ENCODE measurements at places on chromosomes 12 and 14. TPM values are rescaled to one million over a fixed set of nuclear protein-coding genes. Genes with fewer than 3 reads are reported as not detected.

The SOAT2 gene
- total RNA-seq = 0.18 TPM

The ANKRD9 gene
- 3.9 TPM for total RNA-seq

The OR4E2 gene
- not detected for total RNA-seq

The VRTN gene
- not detected for total RNA-seq

The NUBPL gene
- total RNA-seq = 11.5 TPM

The CBX5 gene
- 66.9 TPM for total RNA-seq

The TEDC1 gene
- total RNA-seq = 4.2 TPM

The OLR1 gene
- total RNA-seq = 3.2 TPM

The ADAMTS20 gene
- total RNA-seq = not detected

The DCP1B gene
- total RNA-seq = 13.3 TPM

The AQP2 gene
- not detected for total RNA-seq

The PITPNM2 gene
- total RNA-seq = 1.6 TPM

The GPRC5A gene
- total RNA-seq = 49.7 TPM

The FLRT2 gene
- 11.1 TPM for total RNA-seq

The ESPL1 gene
- total RNA-seq = 5.6 TPM

The SMARCC2 gene
- total RNA-seq = 42.3 TPM

The DNAAF2 gene
- 4.1 TPM for total RNA-seq

The GALNT9 gene
- total RNA-seq = under 0.01 TPM

The OR6C2 gene
- total RNA-seq = not detected

The RIMBP2 gene
- not detected for total RNA-seq

The RNASE3 gene
- not detected for total RNA-seq

The FAM90A1 gene
- total RNA-seq = not detected

The HOXC12 gene
- total RNA-seq = not detected

The PPP2R3C gene
- 31.1 TPM for total RNA-seq

The SYNE2 gene
- total RNA-seq = 18.6 TPM

The OVCH1 gene
- total RNA-seq = 0.18 TPM

The KRT78 gene
- not detected for total RNA-seq

The EIF2S3B gene
- 6.8 TPM for total RNA-seq

The ADAM21 gene
- 0.36 TPM for total RNA-seq

The KRT79 gene
- total RNA-seq = not detected

The LUM gene
- 46.1 TPM for total RNA-seq

The PPFIBP1 gene
- total RNA-seq = 78.6 TPM

The ALX1 gene
- not detected for total RNA-seq

The RPS6KA5 gene
- total RNA-seq = 0.28 TPM

The EMC9 gene
- 15.1 TPM for total RNA-seq

The PLEK2 gene
- total RNA-seq = 2.5 TPM

The MYH7 gene
- total RNA-seq = not detected

The PRB2 gene
- not detected for total RNA-seq

The AMDHD1 gene
- total RNA-seq = under 0.01 TPM

The HAL gene
- total RNA-seq = 0.56 TPM

The WIF1 gene
- not detected for total RNA-seq

The RNASE9 gene
- total RNA-seq = not detected

The MSI1 gene
- total RNA-seq = not detected

The MIPOL1 gene
- 5.9 TPM for total RNA-seq

The OASL gene
- total RNA-seq = under 0.01 TPM

The TM9SF1 gene
- 65.6 TPM for total RNA-seq

The RNASE7 gene
- total RNA-seq = not detected

The GPX2 gene
- total RNA-seq = not detected

The FOXG1 gene
- total RNA-seq = not detected

The TEAD4 gene
- 8.8 TPM for total RNA-seq

The MMP14 gene
- 156 TPM for total RNA-seq

The PLCZ1 gene
- total RNA-seq = not detected

The FGD4 gene
- total RNA-seq = 10.3 TPM

The GPRC5D gene
- not detected for total RNA-seq

The EPYC gene
- total RNA-seq = not detected

The SALL2 gene
- 2.9 TPM for total RNA-seq

The MDGA2 gene
- total RNA-seq = not detected

The LTB4R2 gene
- total RNA-seq = 0.56 TPM

All from IMR-90 (cell line).